ENCODE measurements at places on chromosomes 12 and 14.

DNA sequence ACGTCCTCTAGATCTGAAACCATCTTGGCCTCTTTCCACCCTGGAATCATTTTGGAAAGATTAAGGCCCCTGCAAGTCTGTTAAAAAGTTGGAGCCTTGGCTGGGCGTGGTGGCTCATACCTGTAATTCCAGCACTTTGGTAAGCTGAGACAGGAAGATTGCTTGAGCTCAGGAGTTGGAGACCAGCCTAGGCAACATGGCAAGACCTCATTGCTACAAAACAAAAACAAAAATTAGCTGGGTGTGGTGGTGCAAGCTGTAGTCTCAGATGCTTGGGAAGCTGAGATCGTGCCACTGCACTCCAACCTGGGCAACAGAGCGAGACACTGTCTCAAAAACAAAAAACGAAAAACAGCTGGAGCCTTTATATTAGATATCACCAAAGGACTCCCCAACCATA, 10.9 kb upstream of the ABCD4 start:
- DNase-seq: no peak

DNA sequence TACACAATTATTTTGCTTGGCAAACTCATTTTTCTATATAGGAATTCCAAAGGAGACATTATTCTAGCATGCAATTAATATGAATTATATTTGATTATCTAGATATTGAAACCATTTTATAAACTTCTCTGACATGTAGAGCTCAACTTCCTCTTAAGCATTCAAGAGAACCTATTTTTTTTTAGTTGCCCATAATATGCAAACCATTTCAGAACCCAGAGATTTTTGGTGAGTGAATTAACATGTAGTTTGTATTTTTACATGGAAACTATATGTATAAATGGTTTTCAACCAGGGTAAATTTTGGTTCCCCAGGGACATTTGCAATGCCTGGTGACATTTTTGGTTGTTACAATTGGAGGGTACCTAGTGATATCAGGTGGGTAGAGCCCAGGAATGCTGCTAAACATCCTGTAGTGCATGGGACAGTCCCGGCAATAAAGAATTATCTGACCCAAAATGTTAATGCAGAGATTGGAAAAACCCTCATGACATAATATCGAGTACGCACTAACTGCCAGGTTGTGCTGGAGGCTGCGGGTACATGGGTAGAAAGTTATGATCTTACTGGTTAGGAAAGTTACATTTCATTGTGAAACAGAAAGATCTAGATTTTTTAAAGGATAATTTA, 338.9 kb upstream of the GARIN2 start:
- DNase-seq: no peak

DNA sequence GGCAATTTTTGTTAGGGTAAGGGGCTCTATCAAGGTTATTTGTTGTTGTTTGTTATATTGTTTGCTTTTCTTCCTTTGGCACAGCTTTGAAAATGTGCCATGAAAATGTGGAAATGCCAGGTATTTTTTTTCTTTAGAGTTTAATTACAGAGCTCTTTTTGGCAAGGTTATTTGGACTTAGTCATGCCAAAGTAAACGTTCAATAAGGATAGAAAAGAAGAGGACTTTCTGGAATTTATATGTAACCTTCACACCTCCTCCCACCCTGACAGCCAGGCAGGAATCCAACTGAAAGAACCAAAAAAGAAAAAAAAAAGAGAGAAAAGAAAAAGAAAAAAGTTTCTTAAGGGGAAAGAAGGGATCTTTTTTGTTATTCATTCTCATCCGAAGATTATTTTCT, 217.8 kb downstream of the KITLG start:
- no peak for DNase-seq

GRCh38 chr12:4567073-4567881, 5.3 kb downstream of the DYRK4 start:
- DNase-seq: no peak

DNA sequence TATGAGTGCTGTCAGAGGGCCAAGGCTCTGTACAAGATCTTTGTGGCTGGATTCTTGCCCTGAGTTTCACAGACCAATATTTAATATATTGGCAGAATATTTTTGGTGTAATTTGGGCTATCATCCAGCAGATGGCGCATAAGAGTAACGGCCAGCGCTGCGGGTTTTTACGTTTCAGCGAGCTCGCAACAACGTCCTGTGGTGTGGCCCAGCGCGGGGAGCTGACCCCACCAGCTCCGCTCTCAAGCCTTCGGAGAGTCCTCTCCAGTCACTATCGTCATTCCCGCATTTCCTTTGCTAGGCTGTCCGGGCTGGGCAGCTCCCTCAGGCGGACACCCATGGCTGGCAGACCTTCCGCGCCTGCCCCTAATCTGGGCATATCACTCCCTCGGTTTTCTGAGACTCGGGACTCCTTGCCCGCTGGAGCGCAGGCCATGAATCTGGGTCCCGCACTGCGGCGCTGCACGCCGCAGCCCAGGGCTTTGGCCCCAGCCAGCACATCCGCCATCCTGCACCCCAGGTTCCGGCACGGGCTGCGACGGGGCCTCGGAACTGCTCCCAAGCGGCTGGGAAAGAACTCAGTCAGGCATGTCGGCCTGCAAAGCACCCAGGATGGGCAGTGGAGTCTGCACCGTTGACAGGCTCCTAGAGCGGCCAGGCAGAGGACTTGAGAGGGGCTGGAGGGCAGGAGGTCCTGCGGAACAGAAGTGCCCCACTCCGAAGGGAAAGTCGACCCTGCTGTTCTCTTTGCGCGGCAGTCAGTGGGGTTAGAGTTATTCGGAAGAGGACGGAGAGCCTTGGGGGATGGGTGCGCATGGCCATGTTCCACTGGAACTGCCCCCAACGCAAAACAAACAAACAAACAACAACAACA, 18.4 kb downstream of the OLR1 start:
- DNase-seq: no peak

GRCh38 chr14:25048170-25049016, 1.6 kb downstream of the STXBP6 start:
- DNase-seq: no peak

GRCh38 chr12:120571299-120571698, 9.9 kb downstream of the POP5 start:
- no peak for DNase-seq

GRCh38 chr14:34436960-34437728, 24.9 kb downstream of the SPTSSA start:
- DNase-seq: no peak

- peak; percentile 62 for DNase-seq
Measured at GRCh38 chr12:92561543-92561899, 141.3 kb upstream of the PLEKHG7 start.

DNA sequence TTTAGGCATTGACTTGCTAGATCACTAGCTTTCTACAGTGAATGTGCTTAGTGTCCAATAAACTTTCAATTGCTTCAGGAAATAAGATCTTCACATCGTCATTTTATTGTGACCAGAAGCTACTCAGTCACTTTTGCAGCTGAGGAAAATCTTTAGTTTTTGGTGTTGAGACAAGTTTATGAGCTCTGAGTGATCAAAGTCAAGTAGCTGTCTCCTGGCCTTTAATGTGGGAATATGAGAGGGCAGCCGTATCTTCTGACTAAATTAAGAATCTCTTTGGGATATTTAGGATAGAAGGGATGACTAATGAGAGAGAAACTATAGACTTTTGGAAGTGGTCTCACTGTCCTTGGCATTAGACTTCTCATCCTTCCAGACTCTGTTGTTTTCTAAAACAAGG, 21.6 kb downstream of the MSRB3 start:
- DNase-seq: no peak

DNA sequence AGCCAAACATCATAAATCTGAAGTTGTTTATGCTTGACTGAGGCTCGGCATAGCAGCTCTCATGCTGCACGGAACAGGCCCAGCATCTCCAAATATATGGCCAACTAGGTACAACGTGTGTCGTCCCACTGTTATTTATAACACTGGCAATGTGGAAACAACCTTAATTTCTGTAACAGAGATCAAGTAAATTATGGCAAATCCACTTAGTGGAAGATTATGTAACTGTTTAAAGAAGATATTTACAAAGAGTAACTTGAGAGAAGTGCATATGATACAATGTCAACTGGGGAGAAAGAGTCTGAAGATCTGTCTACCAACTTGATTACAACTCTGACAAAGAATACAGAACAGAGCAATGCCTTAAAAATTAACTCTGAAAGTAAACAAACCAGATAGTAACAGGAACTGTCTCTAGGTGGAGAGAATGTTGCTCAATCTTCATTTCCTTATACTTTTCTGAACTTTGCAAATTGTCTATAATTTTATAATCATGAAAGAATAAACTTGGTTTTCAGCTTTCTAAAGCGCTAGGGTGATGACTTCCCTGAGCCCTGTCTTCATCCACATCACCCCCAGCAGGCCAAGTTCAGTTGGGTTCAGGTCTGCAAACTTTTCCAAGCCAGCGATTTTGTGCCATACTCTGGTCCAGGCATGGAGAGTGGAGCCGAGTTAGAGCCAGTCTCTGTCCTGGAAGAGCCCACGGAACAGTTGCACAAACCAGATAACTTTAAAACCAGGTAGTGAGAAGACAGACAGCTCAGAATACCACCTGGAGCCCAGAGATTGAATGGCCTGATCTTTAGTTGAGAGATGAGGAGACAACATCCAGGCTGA, 44.3 kb upstream of the BDKRB2 start:
- DNase-seq: no peak

DNA sequence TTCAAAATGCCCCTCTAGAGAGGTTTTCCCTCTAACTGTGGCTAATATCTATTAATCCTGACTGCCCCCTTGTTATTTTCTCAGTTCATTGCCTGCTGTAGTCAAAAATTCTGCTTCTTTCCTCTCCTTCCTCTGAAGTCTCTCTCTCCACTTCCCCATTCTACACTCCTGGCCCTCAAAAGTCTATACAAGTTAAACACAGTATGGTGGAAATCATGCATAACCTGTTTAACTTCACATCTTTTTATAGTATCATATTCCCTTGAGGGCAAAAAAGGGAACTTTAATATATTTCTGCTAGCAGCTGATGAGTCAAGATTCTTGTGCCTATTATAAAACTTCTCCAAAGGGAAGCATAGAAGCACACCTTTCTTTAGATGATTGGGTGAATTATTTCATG, 16.7 kb downstream of the GRIP1 start:
- DNase-seq: no peak

DNA sequence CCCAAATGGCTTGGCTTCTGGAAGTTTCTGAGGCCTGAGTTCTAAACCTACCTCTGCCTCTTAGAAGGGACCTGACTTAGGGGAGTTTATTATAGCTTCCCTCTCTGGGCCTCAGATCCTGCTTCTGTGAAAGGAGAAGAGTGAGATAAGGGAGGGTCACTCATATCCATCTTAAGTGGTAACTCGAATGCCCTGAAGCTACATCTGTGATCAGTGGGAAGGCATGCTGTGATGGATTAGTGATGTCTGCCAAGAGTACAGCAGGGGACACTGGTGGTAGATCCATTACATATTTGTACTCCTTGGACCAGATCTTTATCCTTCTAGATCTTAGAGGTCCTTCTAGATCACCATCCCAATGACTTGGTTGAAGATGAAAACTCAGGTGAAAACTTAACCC, 97.8 kb upstream of the NOS1 start:
- DNase-seq: no peak

GRCh38 chr14:85300107-85300506, 229.8 kb upstream of the FLRT2 start:
- no peak for DNase-seq

- no peak for DNase-seq
Measured at GRCh38 chr14:94505641-94506040, 3.6 kb downstream of the SERPINA12 start.

DNA sequence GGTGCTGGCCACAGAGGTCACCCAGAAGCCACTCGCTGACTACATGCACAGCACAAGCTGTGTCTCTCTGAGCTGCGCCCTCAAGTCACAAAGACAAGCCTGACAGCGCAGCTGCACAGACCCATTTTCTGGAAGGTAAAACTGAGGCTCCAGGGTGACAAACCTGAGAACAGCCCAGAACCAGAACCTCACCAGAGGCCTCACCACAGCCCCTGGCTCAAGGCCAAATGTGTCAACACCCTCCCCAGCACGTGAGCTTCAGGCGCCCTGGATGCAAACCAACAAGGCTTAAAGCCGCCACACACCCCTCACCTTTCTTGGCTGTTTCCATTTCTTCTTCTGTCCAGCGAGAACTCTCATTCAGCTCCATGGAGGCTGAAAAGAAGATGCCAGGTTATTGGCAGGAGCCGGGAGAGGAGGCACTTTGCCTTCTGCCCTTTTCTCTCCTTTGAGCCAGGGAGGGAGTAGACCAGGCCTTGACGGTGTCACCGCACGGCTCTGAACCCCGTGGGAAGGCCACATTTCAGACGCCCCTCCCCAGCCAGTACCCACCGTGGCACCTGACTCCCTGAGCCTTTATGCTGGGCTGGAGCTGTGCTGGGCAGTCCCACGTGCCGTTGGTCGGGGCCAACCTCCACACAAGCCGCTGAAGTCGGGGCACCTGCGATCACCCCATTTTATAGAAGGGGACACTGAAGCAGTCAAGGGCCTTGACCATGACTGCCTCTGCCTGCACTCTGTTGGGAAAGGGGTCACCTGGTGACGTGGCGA, 103.1 kb downstream of the RFLNA start:
- DNase-seq: no peak

DNA sequence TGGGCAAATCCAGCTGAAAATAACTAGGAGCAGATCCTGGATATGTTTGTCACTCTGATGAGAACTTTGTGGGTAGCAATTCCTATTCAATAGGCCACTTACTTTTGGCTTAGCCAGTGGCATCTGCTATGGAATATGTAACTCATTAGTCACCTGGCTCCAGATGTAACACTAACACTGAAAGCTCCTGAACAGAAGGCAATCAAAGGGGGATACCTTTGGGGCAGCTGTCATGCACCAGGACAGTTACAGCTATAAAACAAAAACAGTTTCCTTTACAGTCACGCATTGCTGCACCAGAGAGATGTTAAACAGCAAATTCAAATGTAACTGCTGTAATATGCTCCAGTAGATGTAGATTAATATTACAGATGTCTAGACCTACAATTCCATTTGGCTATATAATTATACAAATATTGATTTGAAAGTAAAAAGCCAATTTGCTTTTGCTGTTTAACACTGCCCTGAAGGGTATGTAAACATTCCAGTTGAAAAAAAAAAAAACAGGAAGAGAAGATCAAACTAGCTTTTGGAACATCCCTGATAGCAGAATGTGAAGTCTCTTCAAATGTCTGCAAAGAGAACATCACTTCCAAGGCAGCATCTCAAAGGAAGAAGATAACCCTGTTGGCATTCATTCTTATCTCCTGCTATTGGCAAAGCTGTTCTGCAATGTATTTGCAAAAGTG, 18.4 kb downstream of the RACGAP1 start:
- DNase-seq: no peak

GRCh38 chr12:48078901-48079300, 27.0 kb downstream of the SENP1 start:
- DNase-seq: no peak
